ENCODE measurements at places on chromosomes 3 and 15. TPM values are rescaled to one million over a fixed set of nuclear protein-coding genes. Genes with fewer than 3 reads are reported as not detected.

- H3K36me3 ChIP-seq: no peaks in the 10 kb centered on the region
- H3K4me3 ChIP-seq: no peak overlapping the region
- H3K27me3 ChIP-seq: no peaks in the 10 kb centered on the region
- H3K4me1 ChIP-seq: peaks cover 19% of the 10 kb centered on the region
These were observed 11.7 kb upstream of the MAP1A start for GRCh38 chr15:43505738-43506137.

The VEPH1 gene
- 10.6 TPM for total RNA-seq

GRCh38 chr3:31462050-31462569 is 70.6 kb upstream of the STT3B start:
- H3K4me1 ChIP-seq: no peaks in the 10 kb centered on the region
- H3K36me3 ChIP-seq: no peaks in the 10 kb centered on the region
- no peak overlapping the region for H3K27ac ChIP-seq
- H3K4me3 ChIP-seq: no peak overlapping the region
- H3K27me3 ChIP-seq: no peaks in the 10 kb centered on the region
- no peak for DNase-seq

GRCh38 chr3:37580237-37580636 is 281.4 kb upstream of the CTDSPL start:
- no peak overlapping the region for H3K27ac ChIP-seq
- no peaks in the 10 kb centered on the region for H3K4me1 ChIP-seq
- no peak for DNase-seq
- H3K4me3 ChIP-seq: no peak overlapping the region
- no peaks in the 10 kb centered on the region for H3K27me3 ChIP-seq

The GABRA5 gene
- 7.9 TPM for total RNA-seq

The GHSR gene
- 0.40 TPM for total RNA-seq

DNA sequence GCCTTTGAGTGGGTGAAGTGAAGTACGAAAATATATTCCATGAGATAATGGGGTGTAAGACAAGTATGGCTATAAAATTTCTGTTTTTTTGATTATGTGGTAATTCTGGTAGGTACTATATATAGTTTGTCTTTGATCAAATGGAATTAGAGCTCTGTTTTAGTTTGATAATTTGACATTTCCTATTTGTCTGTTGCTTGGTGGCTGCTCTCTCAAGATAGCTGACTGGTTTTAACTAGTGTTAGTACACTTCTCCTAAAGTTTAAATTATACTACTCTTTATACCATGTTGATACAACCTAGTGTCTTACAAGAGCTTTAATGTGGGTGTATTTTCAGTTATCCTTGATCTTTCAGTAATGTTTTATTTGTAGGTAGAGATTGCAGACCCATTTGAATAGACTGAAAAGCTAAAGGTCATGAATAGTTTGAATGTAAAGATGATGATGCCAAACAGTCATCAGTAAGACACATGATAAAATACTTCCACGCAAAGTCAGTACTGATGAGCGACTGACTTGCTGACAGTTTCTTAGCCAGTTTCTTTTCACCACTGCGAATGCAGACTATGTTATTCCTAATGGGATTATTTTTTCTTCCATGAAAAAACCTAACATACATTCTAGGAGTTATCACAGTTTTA is 15.2 kb downstream of the SACM1L start:
- H3K4me1 ChIP-seq: no peaks in the 10 kb centered on the region
- H3K27me3 ChIP-seq: no peaks in the 10 kb centered on the region
- H3K36me3 ChIP-seq: no peaks in the 10 kb centered on the region

DNA sequence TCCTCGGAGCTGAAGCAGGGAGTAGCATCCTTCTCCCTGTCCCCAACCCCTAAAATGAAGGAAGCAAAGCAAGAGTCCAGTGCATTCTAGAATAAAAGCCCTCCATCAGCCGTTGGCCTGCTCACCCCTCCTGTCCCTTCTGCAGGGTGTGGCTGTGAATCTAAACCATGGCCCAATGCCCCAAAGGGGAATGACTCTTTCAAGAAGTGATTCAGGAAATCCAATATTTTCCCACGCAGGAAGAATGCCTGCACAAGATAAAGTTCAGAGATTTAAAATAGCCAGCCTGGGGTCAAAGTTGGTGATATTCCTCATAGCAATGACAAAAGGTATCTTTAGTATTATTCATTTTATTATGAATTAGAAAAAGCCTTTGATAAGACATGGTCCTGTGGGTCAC is 38.5 kb downstream of the SLCO2A1 start:
- H3K4me1 ChIP-seq: peaks cover 3% of the 10 kb centered on the region
- no peak overlapping the region for H3K27ac ChIP-seq
- no peak for DNase-seq
- no peak overlapping the region for H3K4me3 ChIP-seq
- no peaks in the 10 kb centered on the region for H3K27me3 ChIP-seq
- no peaks in the 10 kb centered on the region for H3K36me3 ChIP-seq

DNA sequence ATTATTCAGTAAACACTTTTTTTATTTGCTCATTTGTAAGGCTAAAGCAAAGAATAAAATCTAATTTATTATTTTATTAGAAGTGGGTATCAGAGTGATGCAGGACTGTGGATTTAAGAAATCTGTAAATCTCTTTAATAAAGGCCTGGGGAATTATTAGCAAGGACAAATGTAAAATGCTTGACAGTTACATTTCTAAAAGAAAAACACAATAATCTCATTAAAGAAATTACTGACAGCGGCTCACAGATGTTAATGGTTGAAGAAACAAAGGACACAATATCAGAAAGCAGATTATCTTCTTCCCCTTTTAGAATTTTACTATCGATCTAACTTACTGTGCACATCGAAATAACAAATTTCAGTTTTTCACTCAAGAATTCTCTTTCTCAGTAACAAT is 262.1 kb upstream of the MEIS2 start:
- no peaks in the 10 kb centered on the region for H3K27me3 ChIP-seq
- H3K36me3 ChIP-seq: no peaks in the 10 kb centered on the region
- no peak overlapping the region for H3K27ac ChIP-seq
- DNase-seq: no peak
